ENCODE measurements at places on chromosomes 2 and 18.

DNA sequence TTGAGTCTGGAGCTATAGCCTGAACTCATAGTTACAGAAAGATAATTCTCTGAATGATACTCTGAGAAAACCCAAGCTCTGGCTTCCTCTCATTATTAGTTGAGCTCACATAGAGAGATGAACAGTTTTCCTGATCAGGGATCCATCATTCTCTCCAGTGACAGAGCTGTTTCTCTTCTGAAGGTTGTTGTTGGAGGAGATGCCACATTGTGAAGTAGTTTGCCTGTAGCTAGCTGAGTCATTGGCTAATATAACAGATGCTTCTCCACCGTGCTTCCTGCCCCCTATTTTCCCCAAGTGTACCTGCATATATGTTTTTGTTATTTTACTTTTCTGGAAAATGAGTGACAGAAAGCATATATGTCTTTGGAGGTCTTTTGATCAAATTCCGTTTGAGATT lies 64.6 kb downstream of the OSBPL6 start:
- no peak for DNase-seq

- DNase-seq = no peak
These were observed 219.6 kb downstream of the PDE1A start for GRCh38 chr2:182207049-182207746.

GRCh38 chr2:224986477-224986876 lies 55.8 kb downstream of the DOCK10 start:
- no peak for DNase-seq

GRCh38 chr2:88818381-88818780 lies 126.9 kb downstream of the RPIA start:
- DNase-seq = no peak

GRCh38 chr2:219218217-219218731 lies 484 bp downstream of the ABCB6 start:
- DNase-seq = peak; percentile 81
